ENCODE measurements at places on chromosomes 1 and 21.
A peak's percentile ranks its signal among the peaks of the same experiment; 100 is the strongest.

GRCh38 chr1:94746635-94747525 is 73.3 kb upstream of the SLC44A3 start:
- DNase-seq, result no peak

GRCh38 chr1:83998205-83998497 is 781 bp downstream of the TTLL7 start:
- DNase-seq, result peak; percentile 45

GRCh38 chr1:186894415-186894814 is 65.7 kb downstream of the PLA2G4A start:
- no peak for DNase-seq

DNA sequence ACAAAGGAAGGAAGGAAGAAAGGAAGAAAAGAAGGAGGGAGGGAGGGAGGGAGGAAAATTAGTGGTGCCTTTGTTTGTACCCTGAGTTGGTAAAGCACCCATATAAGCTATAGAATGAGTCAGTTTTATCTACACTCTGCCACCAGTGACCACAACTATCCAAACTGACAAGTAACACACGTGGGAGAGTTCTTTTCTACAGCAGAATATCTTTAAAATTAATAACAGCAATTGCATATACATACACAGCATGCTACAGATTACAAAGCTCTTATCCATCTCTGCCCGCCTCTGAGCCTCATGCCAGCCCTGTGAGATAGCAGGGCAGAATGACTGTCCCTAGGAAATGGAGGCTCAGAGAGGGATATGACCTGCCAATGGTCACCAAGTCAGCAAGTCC is 20.3 kb downstream of the CDCP2 start:
- no peak for DNase-seq

DNA sequence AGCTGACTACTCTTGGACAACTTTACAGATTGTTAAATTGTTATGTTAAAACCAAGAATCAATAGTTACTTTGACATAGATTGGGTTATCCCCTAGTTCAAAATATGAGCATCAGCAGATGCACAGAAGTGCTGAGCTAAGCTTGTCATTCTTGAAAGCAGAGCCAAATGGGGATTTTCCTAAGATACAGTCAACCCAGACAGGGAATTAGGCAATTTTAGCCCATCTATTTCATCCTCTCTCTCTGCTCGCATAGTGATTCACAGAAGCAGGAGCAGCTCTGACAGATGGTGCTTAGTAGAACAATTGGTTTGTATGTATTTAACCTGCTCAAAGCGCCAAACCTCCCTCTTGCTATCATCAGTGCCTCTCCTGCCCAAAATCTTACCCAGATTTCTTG is 27.9 kb upstream of the PRRC2C start:
- no peak for DNase-seq

DNA sequence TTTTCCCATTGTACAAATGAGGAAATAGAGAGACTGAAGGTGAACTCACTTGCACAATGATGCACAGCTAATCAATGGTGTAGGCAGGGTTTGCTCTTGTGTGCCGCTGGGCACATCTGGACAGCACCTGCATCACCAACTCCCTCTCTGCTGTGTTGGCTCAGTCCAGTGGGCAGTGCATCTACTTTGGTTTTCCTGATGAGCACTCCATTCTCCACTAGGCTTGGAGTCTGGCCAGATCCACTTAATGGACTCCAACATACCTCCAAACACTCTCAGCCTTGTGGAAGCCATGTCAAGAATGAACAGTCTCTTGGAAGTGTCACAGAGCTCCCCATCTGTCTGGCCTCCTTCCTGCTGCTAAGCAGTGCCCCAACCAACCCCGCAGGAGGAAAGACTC is 152.2 kb downstream of the HIVEP3 start:
- DNase-seq, result no peak

DNA sequence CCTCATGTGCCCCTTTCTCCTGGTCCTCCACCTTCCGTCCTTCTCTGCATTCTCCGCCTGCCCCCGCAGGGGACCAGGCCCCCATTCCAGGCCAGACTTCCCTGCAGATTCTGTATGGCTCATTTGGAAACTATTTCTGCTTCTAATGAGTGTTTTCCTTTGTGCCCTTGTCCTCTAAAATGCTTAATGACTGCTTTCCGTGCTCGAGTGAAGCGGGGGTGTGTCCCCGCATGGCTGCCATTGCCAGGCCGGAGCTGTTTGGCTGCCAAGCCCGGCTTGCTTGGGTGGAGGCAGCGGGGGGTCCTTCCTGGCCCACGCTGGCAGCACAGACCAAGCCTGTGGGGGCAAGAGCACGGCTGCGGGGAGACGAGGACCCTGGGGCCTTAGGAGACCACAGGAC is 299.3 kb upstream of the VAMP3 start:
- no peak for DNase-seq

DNA sequence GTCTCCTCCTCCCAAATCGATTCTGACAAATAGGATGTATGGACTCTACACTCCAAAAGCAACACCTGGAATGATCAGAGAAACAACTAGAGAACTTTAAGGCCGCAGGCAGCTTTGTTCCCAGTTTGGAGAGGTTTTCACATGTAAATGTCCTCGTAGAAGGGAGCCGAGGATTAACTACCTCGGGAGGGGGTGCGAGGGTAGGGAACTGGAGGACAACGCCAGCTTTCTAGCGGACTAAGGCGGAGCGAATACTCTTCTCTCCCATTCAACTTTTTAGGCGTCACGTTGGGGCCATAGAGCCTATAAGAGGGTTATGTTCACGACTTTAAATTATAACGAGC is 1.2 kb downstream of the SCAF4 start:
- DNase-seq, result peak; percentile 54

- DNase-seq, result no peak
Observed at GRCh38 chr1:39360731-39361130, 130.7 kb upstream of the BMP8A start.

GRCh38 chr1:25806418-25806817 is 6.4 kb downstream of the SELENON start:
- no peak for DNase-seq

DNA sequence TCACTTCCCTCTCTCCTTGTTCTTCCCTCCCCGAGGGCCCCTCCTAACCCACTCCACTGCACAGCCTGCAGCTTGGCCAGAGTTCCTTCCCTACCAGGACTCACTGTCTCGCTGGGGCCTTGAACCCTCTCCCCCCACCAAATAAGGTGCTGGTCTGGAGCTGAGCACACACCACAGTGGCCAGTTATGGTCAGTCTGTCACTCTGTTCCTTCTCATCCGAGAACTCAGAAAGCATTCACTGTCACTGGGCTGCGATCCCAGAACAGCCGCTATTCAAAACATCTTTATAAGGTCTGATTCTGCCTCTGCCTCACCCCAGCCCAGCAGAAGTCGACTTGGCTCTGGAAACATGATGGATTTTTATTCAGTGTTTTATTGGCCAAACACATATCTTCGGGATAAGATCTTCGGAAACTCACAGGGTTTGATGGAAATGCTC is 19.8 kb upstream of the LBR start:
- DNase-seq, result peak; percentile 82

GRCh38 chr1:102550729-102551384 is 554.1 kb upstream of the OLFM3 start:
- no peak for DNase-seq

GRCh38 chr1:28297826-28298225 is 31.0 kb upstream of the MED18 start:
- no peak for DNase-seq

DNA sequence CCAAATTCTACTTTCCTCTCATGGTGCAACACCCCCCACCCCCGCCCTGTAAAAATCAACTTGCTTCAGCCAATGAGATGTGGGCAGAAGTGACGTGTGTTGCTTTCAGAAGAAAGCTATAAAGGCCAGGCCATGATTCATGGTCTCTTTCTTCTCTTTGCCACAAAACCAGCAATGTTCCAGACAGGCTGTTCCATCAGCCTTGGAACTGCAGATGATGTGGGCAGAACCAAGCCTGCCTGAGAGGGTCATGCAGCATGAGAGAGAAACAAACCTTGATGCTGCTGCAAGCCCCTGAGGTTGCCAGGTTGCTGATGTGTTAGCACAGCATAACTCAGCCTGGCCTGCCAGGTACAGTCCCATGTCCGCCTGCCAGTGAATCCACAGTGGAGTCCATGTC is 41.8 kb downstream of the MIS18A start:
- no peak for DNase-seq

GRCh38 chr1:53951697-53952096 is 5.5 kb downstream of the LRRC42 start:
- DNase-seq, result no peak

DNA sequence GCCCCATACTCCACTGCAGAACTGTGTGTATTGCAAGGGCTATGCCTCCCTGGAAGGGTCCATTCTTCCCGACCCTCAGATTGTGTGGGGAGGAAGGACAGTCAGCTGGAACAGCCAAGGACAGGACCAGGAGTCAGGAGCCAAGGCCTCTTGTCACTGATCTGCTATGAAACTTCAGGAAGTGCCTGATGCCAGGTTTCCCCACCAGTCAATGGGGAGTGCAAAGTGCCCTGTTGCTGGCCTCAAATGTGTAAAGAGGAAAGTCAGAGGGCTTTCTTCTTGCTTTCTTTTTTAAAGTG is 168.8 kb downstream of the GRIK3 start:
- no peak for DNase-seq

GRCh38 chr21:44456915-44457736 is 1.8 kb downstream of the LRRC3 start:
- DNase-seq, result no peak

DNA sequence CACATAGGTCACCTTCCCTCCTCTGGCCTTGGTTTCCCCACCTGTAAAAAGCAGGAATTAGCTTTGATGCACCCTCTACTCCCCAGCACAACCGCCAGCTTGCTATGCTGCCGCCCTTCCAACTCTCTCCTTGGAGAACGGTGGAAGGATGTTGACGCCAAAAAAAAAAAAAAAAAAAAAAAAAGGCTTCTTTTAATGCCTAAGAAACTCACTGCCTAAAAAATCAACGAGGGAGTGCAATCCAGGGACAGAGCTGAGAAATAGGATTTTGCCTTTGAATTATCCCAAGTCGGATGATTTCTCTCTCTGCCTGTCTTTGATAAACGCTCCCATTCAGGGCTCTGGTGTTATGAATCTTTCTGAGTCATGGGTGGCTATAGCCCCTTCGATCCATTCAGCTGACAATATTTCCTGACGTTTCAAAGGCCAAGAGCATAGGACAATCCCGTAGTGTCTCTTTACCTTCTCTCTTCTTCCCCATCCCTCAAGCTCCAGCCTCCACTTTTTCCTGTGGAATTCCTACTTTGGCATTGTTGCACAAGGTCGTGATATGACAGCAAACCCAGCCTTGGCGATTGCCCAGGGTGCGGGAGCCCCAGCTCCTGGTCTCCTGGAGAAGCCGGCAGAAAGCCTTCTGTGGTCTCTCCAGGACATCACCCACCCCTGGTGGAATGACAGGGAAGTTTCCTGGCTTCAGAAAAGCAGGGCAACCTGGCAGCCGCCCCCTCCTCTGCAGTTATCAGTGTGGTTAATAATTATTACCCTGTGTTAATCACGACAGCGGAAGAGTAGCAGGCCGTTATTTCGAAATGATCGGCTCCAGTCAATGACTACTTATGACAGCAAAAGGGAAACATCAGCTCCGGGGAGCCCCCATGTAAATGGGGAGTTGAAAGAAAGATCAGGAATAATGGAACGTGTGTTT is 8.0 kb upstream of the PLXNA2 start:
- DNase-seq, result no peak

- DNase-seq, result no peak
Observed at GRCh38 chr1:159187647-159188374, 16.4 kb downstream of the CADM3 start.

DNA sequence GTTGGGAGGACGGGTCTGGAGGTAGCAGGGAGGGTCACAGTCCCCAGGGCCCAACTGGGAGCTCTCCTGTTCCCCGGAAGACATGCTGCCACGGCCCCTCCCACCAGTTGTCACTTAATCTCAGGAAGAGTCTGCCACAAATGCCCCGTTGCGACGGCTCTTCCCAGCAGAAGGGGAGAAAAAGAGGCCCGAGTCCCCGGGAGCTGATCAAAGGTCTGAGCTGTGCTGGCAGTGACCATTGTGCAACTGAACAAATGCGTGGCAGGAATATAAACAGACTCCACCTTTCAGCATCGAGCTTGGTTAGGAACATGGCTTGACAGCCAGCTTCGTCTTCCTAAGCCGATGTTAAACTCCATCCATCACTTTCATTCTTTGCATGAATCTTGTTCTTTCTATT is 27.8 kb upstream of the ZBTB21 start:
- no peak for DNase-seq

DNA sequence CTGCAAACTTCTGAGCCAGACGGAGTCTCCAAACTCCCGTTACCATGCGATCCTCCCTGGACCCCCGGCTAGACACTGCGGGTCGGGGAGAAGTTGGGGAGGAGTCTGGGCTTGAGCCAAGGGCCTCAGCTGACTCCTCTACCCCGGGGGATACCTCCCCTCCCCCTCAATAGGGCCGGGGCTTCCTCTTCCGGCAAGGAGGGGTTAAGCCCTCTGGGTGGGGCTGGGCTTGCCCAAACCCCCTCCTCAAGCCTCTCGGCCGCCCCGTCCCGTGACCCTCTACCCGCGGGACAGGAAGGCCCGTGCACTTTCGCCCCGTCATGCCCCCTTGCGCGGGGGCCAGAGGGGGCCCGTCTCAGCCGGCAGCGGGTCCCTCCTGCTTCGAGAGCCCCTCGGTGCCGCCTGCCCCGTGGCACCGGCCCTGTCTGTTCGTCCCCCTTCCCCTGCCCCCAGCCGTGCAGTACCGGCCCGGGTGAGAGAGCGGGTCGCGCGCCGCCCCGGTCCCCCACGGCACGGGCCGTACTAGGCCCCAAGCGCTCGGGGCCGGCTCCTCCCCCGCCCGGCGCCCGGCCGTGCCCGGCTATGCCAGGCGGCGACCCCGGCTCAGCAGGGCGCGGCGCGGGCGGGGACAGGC is 652 bp downstream of the ARL8A start:
- DNase-seq, result peak; percentile 59

DNA sequence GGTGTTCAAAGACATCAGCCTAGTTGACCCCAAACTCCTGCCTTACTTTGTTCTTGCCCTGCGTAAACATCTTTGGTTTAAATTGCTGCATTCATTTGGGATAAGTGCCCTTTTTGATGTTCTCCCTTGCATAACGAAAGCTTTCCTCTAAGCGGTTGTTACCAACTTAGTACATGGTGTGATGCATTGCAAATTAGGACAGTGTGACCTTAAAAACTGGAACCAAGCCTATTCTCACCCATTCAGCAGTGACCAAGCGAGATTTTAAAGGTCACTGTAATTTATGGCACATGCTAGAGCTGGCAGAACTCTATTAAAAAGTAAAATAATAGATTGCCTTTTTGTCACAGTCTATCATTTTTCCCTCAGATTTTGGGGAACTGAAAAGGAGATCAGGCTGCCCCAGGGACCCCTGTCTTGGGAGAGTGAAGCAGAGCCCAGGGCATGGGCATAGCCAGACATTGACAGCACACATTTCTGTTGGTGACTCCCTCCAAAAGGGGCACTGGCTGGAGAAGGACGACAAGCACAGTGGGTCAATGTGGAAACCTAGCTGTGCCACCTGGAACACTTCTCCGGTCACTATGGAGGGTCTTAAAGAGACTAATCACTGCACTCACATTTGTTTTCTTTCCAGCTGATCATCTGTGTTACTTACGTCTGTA is 63.9 kb downstream of the KCNK1 start:
- no peak for DNase-seq

DNA sequence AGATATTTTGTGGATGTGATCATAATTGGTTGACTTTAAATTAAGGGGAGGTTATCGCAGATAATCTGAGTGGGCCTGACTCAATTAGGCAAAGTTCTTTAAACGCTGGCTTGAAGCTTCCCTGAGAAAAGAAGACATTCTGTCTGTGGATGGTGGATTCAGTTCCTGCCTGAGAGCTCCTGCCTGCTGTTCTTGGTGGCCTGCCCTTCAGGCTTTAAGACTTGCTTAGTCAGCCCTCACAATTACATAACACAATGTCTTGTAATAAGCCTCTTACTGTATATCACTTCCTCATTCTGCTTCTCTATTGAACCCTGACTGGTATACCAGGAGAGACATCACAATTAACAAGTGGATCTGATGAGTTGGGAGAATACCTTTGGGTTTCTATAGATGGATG is 50.2 kb downstream of the KCNJ6 start:
- peak; percentile 19 for DNase-seq
